ENCODE measurements at places on chromosomes 4 and X. TPM values are rescaled to one million over a fixed set of nuclear protein-coding genes. Genes with fewer than 3 reads are reported as not detected.

SPANXA2 gene
- not detected for polyA plus RNA-seq

GRCh38 chrX:16491461-16491860 is 158.5 kb upstream of the S100G start:
- DNase-seq: no peak

DNA sequence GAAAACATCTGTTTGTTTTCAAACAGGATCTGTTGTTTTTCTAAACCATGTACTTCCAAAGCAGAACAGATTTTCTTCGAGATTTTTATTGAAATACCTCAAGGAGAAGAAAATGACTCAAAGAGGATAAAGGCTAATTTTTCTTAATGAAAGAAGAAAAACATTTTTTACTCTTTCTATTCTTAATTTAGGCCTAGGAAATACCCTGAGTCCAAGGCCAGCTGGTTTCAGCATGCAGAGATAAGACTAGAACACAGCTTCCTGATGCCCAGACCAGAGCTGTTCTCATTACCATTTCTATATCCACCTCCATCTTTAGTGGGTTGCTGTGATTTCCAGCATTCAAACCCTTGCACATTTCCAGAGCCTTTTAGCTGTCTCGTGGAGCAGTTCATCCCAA is 18.3 kb downstream of the GAB1 start:
- DNase-seq: no peak

GRCh38 chrX:74382613-74383012 is 38.7 kb upstream of the SLC16A2 start:
- DNase-seq: peak; percentile 26

DNA sequence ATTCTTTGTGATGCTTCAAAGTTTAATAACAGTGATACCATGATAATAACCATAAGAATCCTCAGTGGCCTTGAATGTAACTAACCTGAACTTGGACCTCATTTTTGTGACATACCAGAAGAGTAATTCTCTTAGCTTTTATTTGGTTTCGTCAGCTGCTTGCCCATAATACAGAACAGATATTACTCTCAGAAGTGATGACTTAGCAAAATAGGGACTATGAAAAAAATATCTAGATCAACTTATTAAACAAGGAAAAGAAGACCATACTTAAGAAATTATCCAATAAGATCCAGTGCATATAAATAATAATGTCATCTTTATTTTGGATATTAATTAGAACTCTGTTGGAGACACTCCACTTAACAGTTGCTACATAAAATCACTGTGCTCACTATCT is 236.9 kb upstream of the GPC4 start:
- DNase-seq: no peak

DNA sequence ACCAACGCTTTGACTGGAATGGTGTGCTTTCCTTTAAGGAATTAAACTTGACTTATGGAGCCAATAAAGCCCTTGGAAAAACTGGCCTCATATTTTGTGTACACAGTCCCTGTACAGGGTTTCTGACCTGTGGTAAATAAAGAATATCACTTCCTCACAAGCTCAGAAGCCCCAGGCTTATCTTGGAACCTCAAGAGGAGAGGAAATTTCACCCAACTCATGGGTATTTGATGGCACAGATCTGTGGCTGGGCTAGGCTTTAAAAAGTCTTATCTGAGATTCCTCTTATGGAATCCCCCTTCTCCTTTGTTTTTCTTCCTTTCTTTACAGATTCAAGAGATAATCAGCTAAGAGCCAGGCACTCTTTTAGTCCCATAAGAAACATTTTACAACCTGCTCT is 89.3 kb upstream of the USP38 start:
- DNase-seq: no peak

DNA sequence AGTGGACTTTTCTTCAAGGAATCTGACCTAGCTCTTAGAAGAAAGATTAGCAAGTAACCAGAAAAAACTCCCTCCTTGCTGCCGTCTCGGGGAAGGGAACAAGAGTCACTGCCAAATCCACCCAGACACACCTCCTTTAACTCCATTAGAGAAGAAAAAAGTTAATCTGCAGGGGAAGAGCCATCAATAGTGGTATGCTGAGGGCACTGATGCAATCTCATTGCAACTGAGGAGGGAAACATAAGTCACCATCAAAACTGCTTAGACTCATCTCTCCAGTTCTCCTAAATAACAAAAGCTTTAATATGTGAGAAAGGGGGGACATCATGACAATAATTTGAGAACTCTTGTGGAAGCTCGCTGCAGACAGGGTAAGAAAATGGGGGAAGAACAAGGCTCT is 49.3 kb upstream of the MAGED4B start:
- DNase-seq: no peak

GPC3 gene
- polyA plus RNA-seq: 422 TPM

DNA sequence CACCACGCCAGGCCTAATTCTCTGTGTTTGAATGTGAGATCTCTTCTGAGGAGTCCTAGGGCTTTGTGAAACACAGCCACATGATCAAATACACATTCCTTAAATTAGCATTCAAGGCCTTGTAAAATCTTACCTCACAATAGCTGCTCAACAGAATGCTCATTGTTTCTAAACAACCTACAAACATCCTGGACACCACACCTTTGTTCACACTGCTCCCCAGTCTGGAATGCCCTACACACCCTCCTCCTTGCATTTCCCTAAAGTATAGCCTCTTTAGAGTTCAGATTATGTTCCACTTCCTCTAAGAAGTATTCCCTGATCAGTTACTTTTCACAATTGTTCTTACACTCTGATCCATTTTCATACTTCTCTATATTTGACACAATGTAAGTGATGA is 110.6 kb downstream of the AGTR2 start:
- DNase-seq: no peak

ARR3 gene
- polyA plus RNA-seq: 0.37 TPM

DNA sequence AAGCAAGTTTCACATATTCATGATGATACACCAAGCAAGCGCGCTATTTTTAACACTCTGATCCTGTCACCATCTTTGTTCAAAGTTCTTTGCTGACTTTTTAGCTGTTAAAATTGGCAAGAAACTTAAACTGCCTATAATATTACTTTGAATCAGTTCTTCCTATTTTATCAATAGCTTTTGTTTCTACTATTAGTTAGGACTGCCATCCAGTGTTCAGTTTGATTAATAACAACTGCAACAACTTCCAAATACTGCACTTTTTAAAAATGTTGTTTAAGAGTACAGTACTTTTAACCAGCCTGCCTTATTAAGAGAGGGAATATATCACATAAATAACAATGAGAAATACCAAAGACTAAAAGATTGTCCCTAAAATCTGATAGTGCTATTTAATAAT is 614.3 kb downstream of the FAM133A start:
- DNase-seq: no peak

ADH1A gene
- 0.49 TPM for polyA plus RNA-seq

DNA sequence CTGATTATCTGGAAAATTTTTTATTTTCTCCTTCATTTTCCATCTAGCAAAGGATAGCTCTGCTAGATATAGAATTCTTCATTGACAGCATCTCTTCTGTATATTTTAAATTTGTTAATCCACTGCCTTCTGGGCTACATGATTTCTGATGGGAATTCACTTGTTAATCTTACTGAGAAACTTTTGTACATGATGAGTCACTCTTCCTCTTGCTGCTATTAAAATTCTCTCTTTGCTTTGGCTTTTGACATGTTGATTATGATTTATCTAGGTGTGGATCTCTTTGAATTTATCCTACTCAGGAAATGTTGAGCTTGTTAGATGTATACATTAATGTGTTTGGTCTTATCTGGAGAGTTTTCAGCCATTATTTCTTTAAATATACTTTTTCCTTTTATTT is 27.5 kb downstream of the OR13H1 start:
- no peak for DNase-seq

DNA sequence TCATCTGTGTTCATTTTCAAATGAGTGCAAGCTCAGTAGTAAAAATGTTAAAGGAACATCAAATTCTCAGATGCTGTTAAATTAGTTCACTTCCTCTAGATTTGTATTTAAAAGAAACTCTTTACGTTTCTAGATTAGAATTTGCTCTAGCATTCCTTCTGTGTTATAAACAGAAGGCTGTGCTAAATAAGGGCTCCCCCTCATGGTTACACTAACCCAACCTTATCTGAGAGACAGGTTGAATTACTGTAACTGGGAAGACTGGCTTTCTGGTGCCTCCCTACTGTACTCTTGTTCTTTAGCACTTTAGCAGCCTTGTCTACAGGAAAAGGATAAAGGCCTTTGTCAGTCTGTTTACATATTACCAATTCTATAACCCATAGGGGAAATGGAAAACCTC is 56.8 kb downstream of the RXFP1 start:
- DNase-seq: peak; percentile 3

- no peak for DNase-seq
Measured at GRCh38 chrX:105328773-105329172, 108.3 kb upstream of the TEX13A start.

GRCh38 chr4:66628146-66628545 is 917.2 kb downstream of the CENPC start:
- DNase-seq: no peak

- DNase-seq: no peak
Measured at GRCh38 chrX:101709384-101709783, 49.7 kb upstream of the ARMCX2 start.

- no peak for DNase-seq
Measured at GRCh38 chr4:91362125-91362524, 941.6 kb upstream of the GRID2 start.

MAGEB10 gene
- polyA plus RNA-seq: not detected

DUX4 gene
- not detected for polyA plus RNA-seq

DNA sequence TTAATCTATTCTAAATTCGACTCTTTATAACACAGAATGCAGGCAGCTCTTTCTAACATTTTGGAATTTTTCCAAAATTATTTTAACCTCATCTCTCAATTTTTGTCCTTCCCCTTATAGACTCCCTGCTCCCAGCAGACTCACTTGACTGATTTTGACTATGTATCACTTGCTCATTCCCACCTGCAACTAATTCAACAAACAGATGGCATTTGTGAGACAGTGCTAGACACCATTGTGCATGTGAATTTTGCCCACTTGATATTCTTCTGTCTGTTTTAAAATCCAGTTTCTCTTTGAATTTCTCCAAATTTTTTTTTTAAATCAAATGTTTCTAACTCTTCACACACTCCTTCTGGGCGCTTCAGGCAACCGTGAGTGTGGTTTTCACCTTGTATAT is 1534.0 kb downstream of the PCDH7 start:
- DNase-seq: no peak

GRCh38 chr4:187307131-187307530 is 583.5 kb upstream of the FAT1 start:
- no peak for DNase-seq

Measured in muscle of back (tissue), 13 donors.